Spinal cord (tissue), 10 donors: ENCODE measurements at places on chromosomes 4 and X.

- DNase-seq, result no peak
Observed at GRCh38 chrX:55767100-55767499, 49.6 kb downstream of the RRAGB start.

GRCh38 chrX:133868250-133868649 is 117.1 kb downstream of the GPC3 start:
- DNase-seq, result no peak

- no peak for DNase-seq
Observed at GRCh38 chrX:49673394-49673793, 22.4 kb downstream of the PAGE1 start.

GRCh38 chrX:16023790-16024734 is 99.3 kb upstream of the GRPR start:
- no peak for DNase-seq
